ENCODE measurements at places on chromosomes 11 and 22.

DNA sequence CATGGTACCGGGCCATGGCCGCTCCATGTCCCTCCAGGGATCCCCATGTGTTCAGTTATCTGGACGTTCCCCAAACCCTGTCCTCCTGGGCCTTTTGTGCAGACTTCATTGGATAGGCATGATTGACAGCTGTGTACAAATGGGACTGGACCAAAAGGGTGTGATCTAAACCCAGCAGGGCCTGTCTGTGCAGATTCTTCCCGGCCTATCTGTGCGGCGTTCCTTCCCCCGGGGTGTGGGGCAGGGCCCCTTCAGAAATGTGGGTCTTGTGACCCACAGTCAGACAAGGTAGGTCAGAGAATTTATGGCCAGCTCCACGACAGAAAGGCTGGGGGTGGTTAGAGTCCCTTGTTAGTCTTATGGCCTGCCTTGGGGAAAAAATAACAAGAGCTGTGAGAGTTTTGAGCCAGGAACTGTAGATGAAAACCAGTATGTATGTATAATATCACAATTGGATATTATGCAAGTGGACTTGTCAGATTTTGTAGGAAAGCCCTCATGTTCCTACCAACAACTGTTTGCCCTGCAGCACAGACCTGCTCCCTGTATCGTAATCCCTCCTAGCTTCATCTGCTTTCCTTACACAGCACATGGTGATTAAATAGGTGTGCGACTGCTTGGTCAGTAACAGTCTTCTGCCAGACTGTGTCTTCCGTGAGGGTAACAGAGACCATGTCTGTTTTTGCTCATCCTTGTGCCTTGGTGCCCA lies 31.7 kb downstream of the AP2A2 start:
- no peak for DNase-seq

- DNase-seq = no peak
These were observed 383.2 kb downstream of the METTL15 start for GRCh38 chr11:28491431-28491830.

GRCh38 chr11:66476841-66477251 lies 3.4 kb upstream of the DPP3 start:
- DNase-seq = no peak

DNA sequence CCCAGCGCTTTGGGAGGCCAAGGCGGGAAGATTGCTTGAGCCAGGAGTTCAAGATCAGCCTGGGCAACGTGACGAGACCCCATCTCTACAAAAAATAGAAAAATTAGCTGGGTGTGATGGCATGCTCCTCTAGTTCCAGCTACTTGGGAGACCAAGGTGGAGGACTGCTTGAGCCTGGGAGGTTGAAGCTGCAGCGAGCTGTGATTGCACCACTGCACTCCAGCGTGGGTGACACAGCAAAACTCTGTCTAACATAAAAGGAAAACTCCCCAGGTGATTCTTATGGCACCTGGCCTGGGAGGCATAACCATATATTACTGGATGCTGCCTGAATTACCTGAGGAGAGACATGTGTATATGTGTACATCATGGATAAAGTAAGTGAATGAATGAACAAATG lies 29.1 kb downstream of the KIAA1671 start:
- DNase-seq = no peak

DNA sequence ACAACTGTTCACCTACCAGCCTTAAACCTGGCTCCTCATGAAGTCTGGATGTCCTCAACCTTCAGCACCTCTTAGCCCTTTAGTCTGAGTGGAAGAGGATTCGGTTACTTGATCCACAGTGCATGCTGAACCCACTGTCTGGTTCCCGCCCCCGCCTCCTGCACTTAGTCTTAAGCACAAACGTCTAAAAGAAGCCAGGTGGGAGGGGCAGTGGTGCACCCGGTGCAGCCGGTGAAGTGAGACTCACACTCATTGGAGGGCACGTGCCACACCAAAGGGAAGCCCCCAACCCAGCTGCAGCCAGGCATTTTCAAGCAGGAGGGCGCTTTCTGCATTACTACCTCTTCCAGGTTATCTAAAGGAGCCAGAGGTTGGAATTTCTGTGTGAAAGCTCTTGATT lies 146.8 kb downstream of the COMMD9 start:
- DNase-seq = no peak

- peak; percentile 19 for DNase-seq
These were observed 84.4 kb downstream of the DENND5A start for GRCh38 chr11:9180784-9181183.

DNA sequence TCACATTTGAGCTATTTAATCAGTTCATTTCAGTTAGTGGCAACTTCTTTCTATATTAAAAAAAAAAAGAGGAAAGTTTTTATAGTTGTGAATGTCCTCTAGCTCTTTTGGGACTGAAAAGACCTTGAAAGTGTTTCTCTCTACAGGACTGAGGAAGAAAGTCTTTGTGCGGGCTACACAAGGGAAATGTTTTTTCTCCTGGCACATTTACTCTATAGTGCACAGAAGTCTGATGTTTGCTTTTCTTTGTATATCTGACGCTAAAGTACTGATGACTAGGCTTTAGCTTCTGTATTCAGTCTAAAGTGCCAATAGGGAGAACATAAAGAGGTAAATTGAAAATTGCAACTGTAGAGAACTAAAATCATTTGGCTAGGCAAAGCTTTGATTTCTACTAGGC lies 737.4 kb upstream of the LUZP2 start:
- DNase-seq = no peak

GRCh38 chr11:99987821-99988470 lies 699.1 kb upstream of the ARHGAP42 start:
- DNase-seq = no peak

- no peak for DNase-seq
These were observed 25.3 kb downstream of the PPM1F start for GRCh38 chr22:21927174-21927823.

DNA sequence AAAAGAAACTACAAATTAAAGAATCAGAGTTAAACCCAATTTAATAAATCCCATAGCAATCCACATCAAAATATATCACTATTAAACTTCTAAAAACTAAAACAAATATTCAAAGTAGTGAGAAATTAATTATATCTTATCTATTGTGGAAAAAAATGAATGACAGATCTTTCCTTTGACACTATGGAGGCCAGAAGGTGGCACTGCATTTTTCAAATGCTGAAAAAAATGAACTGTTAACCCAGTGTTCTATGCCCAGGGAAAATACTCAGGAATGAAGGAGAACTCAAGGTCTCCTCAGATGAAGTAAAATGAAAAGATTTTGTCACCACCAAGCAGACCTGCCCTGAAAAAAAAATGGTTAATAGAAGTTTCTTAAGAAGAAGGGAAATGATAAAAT lies 27.7 kb downstream of the TYR start:
- no peak for DNase-seq

- no peak for DNase-seq
These were observed 20.8 kb downstream of the VPS37C start for GRCh38 chr11:61140416-61140815.

DNA sequence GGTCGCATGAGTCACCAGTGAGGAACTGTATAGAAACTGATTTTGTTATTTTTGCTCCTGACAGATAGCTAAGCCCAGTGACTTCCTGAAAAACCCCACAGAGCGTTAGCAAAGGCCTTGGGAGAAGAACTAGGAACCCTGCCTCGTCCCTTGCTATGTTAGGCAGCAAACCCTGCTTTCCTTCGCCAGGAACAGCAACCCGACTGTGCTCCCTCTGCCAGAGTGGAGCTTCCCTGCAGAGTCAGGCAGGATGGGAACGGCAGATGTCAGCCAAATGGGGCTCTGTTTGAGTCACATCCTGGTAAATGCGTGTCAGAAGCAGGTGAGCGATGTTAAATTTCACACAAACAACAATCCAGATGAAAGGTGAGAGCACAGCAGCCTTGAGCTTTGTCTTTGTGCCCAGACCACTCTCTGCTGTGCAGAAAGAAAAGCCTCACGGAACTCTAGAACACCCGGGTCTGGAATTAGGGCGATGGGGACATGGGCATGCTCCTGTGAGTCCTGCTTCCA lies 186.6 kb downstream of the ADAMTS15 start:
- no peak for DNase-seq
